ENCODE measurements at places on chromosomes 16 and 17.

DNA sequence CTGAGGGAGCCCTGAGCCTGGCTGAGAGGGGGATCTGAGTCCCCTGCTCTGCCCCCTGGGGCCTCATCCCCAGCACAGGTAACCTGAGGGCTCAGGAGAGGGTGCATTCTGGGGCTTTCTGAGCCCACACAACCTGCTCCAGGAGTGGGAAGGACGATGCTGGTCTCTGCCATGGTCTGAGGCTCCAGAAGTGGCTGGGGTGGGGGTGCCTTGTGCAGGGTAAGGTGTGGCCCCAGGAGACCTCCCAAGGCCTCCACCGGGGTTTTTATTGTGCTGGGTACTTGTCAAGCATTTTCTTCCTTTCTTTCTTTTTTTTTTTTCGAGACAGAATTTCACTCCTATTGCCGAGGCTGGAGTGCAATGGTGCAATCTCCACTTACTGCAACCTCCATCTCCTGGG is 300 bp downstream of the CTRB1 start:
- no peak for DNase-seq

- no peak for DNase-seq
These were observed 11.8 kb downstream of the SLC9A5 start for GRCh38 chr16:67260426-67261063.

GRCh38 chr16:24670623-24671454 is 58.6 kb upstream of the TNRC6A start:
- DNase-seq, result no peak

- no peak for DNase-seq
These were observed 96.5 kb upstream of the ASIC2 start for GRCh38 chr17:33389504-33390135.

DNA sequence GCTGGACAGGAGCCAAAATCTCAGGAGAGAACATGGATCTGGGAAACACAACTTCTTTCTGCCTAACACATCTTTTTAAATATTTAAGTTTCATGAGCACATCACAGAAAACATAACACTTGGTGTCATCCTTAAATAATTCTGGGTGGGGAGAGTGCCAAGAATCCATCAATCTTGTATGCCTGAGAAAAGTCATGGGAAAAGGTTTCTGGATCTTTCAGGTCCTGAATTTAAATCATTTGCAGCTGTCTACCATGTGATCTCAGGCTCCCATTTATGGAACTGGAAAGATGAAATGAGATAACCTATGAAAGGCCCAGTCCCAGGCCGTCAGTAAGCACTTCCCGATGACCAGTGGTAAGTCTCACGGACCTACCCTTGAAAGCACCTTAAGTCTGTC is 15.1 kb downstream of the CDH11 start:
- no peak for DNase-seq

DNA sequence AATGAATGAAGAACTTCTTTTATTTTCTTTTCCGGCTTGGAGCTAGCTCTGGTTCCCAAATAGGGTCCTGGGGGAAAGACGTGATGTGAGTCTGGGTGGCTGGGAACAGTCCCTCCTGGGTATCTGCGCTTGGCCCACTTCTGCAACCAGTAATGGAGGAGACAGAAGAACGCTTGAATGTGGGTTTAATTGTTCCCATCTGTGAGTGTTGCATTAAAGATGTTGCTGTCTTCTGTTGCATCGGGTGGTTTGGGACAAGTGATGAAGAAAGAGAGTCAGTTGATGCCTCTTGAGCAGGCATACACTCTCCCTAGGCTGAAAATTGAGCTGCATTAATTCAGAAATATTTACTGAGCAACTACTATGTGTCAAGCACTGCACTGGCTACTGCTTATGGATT is 511.1 kb downstream of the CDH13 start:
- DNase-seq, result no peak

- no peak for DNase-seq
These were observed 171.8 kb upstream of the WSCD1 start for GRCh38 chr17:5898406-5898805.

GRCh38 chr17:33214996-33215395 is 78.1 kb downstream of the ASIC2 start:
- DNase-seq, result no peak

- DNase-seq, result no peak
These were observed 24.0 kb downstream of the SYCE1L start for GRCh38 chr16:77223184-77223583.

DNA sequence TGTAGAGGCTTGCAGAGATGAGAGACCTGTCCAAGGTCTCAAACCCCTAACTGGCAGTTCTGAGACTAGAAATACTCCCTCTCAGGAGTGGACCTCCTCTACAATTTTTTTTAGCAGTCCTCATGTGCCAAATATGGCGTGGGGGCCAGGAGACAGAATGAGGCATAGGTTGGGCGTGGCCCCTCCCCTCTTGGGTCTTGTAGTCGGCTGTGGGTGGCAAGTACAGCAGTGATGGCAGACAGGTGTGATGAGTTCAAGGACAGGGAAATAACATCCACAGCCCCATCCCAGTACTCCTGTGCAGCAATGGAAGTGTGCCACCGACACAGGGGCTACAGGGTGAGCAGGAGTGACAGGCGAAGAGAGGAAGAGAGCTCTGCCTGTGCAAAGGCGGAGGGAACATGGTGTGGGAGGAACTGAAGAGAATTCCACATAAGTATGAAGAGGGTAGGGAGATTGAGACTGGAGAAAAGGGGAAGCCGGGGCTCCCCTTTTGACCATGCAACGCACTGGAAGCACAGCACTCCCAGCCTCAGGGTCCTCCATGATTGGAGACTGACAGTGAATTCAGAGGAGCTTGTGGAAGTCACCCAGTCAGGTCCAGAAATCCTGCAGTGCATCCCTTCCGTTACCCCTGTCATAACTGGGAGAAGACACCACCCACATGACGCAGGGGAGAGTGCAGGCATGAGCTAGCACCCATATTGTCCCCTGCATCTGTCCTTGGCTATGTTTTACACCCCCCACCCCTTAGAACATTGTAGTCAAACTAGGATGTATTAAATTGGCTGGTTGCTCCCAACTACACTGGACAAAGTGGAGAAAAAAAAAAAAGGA is 14.8 kb upstream of the CETP start:
- DNase-seq, result no peak

- no peak for DNase-seq
These were observed 173.2 kb upstream of the XYLT1 start for GRCh38 chr16:17643935-17644334.

DNA sequence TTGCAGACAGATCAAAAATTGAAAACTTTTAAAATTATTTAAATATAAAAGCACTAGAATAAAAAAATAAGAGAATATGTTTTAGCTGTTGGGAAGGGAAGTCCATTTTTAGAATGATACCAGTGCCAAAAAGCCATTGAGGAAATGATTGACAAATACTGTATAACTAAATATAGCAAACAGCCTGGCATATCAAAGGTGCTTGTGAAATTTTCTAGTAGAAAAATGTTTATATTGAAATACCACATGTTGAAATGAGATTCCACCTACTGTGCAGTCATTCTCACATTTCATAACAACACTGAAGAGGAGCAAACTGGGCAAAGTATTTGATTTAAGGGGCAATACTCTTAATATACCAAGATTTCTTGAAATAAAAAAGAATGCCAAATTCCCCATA is 183.5 kb downstream of the PHKB start:
- no peak for DNase-seq

DNA sequence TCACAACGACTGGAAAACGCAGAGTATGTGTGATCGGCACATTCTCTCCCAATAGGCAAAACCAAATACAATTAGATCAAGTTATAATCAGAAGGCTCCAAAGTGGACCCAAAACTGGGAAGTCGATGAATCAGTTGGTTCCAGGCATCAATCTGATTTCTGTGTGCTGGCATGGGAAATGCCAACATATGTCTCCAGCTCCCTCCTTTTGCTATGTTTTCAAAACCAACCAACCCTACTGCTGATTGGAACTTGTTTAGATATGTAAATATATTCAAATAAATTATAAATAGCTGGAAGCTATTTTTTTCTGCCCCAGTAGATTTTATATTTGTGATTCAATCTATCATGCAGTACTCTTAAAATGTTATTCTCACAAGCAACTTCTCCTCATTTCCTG is 284.2 kb downstream of the HS3ST3B1 start:
- DNase-seq, result no peak

DNA sequence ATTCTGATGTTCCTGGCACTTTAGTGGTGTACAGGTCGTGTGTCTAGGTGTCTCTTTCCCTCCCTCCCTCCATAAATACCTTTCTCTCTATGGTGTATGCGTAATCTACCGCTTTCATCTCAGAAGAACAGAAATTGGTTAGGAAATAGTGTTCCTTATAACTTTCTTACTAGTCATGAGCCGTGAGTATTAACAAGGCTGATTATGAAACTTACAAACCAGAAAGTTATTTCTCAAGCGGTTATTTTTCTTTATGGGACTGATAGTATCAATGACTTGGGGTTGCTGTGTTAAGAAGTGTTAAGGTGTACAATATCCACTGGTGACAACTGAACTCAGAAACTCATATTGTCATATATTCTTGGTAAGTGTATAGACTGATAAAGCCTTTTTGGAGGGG is 13.2 kb upstream of the MYH11 start:
- DNase-seq, result no peak

DNA sequence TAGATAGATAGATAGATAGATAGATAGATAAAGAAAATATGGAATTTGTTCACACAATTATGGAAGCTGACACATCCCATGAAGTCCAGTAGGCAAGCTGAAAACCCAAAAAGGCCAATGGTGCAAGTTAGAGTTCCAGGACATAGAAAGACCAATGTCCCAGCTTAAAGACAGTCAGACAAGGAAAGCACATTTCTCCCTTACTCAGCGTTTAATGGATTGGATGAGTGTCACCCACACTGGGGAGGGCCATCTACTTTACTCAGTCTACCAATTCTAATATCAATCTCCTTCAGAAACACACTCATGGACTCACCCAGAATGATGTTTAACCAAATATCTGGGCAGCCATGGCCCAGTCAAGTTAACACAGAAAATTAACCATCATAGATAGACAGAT is 327.7 kb upstream of the CDH11 start:
- no peak for DNase-seq

DNA sequence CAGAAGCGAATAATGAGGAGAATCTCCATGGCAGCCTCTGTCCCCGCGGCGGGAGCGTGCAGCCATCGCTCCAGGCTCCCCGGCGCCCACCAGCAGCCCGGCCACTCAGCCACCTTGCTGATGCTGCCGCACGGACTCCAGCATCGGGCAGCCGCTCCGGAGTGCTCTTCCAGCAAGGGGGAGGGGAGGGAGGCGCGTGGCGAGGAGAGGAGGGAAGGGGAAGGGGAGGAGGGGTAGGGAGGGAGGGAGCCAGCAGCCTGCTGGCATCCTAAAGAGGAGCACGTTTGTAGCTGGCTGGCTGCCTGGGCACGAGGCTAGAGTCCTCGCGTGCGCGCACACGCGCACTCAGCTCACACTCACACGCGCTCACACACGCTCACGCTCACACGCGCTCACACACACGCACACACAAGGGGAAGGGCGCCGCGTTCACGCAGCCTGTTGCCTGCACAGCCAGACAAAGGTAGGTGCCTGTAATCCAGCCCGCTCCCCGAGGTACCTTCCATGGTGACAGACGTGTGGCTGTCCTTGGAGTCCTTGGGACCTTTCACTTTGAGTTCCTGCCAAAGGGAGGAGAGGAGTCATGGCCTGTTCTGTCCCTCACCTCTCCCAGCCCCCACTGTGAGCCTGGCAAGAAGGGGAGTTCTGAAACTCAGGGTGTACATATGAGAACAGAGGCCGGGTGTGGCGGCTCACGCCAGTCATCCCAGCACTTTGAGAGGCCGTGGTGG is 82.1 kb downstream of the TIMM22 start:
- no peak for DNase-seq

- no peak for DNase-seq
These were observed 16.6 kb downstream of the KRT12 start for GRCh38 chr17:40850293-40850972.

DNA sequence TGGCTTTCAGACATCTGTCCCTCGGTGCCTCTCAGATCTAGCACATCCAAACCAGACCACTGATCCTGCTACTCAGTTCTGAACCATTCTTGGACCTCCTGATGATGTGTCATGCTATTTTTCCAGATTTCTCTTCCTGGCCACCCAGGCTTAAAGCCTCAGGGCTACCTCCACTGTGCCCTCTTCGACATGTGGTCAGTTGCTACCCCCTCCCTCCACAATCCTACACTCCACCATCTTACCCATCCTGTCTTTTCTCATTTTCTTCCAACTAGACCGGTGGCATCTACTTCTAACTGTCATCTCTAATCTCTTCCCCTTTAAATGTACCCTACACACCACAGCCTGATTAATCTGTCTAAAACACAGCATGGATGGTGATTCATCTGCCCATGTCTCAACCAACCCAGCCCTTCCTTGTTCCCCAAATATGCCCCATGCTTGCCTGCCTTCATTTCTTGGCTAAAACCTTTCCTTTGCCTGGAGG is 478.6 kb downstream of the SLC39A11 start:
- DNase-seq, result no peak

DNA sequence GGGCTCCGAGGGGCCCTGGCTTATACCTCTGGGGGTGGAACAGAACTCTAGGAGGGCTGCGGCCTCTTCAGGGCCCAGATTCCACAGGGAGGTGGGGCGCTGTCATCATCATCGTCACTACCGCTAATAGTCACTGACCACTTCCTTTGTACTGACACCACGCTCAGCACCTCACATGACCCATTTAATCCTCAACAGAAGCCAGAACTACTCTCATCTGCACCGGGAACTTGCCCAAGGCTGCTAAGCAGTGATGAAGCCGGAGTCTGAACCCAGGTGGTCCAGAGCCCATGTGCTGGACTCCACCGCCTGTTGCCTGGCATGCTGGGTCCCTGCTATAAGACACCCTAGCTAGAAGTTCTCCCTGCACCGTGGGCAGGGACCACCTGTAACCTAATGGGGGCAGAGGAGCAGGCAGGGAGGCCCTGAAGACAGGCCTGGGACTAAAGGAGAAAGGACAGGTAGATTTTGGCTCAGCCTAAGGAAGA is 12.0 kb downstream of the UNC13D start:
- no peak for DNase-seq

- DNase-seq, result no peak
These were observed 53.9 kb downstream of the NSRP1 start for GRCh38 chr17:30170415-30170987.

- DNase-seq, result no peak
These were observed 1.3 kb upstream of the ALKBH5 start for GRCh38 chr17:18182110-18182977.

- no peak for DNase-seq
These were observed 296.2 kb upstream of the CDH5 start for GRCh38 chr16:66070140-66070917.

DNA sequence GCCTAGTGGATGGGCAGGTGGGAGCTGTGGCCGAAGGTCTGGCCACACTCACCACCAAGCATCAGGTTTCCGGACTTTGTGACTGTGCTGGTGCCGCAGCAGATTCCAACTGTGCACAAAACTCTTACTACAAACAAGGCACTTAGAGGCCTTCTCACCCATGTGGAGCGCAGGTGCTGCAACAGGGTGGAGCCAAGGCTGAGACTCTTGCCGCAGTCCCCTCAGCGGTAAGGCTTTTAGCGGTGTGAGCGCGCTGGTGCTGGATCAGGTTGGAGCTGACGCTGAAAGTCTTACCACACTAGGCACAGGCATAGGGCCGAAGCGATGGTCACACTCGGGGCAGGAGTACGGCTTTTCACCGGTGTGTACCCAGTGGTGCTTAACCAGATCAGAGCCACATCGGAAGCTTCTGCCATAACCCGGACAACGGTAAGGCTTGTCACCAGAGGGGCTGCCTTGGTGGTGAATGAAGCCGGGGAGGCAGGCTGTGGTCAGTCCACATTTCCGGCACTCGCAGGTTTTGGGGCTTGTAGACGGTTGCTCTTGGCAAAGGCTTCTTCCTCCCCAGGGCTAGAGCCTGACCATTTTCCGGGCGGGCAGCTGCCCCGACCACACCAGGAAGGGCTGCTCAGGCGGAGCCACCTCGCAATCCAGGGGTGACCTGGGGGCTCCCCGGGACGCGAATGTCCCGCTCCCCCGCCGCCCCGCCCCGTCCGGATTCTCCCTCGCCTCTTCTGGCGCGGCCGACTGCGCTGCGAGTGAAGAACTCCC is 1.0 kb upstream of the ARMC5 start:
- DNase-seq, result no peak
